Non-pigmented ciliary epithelial cell (primary cell): ENCODE measurements at places on chromosomes 5 and 9.

- no peak for DNase-seq
Observed at GRCh38 chr9:7201196-7201595, 443.4 kb downstream of the KDM4C start.

DNA sequence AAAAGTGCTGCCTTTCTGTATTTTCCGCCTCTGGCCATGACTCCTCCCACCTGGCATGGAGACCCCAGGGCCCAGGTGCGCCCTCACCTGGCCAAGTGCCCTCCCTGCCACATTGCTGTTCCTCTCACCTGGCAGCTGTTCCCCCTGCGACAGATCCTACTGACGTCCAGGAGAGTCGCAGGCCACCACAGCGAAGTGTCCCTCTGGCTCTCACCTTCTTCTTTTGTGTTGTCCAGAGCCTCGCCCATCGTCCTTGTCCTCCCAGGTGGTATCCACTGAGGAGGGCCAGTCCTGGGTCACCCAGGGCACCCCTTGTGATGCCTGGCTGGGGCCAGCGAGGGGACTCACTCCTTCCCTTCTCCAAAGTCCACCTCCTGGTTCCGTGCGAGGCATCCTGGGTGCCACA is 2.6 kb downstream of the NKD2 start:
- no peak for DNase-seq

DNA sequence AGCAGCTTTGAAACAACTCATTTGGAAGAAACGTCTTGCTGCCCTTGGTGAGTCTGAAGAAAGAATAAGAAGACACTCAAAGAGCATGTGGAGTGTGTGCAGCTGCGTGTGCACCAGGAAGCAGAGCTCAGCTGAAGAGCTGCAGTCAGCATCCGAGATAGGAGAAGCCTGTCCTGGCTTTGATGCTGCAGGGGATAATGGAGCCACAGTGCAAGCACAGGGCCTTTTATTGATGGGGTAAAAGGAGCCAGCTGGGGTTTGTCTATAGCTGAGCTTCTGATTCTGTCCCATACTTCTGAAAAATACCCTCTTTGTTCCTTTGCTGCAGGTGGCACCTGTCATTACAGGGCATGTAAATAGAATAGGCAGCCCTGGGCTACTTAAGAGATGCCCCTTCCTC is 375.7 kb upstream of the ZNF462 start:
- no peak for DNase-seq

GRCh38 chr9:124267271-124267807 is 9.6 kb downstream of the NEK6 start:
- no peak for DNase-seq

- DNase-seq: no peak
Observed at GRCh38 chr5:7146886-7147285, 249.1 kb upstream of the ADCY2 start.

DNA sequence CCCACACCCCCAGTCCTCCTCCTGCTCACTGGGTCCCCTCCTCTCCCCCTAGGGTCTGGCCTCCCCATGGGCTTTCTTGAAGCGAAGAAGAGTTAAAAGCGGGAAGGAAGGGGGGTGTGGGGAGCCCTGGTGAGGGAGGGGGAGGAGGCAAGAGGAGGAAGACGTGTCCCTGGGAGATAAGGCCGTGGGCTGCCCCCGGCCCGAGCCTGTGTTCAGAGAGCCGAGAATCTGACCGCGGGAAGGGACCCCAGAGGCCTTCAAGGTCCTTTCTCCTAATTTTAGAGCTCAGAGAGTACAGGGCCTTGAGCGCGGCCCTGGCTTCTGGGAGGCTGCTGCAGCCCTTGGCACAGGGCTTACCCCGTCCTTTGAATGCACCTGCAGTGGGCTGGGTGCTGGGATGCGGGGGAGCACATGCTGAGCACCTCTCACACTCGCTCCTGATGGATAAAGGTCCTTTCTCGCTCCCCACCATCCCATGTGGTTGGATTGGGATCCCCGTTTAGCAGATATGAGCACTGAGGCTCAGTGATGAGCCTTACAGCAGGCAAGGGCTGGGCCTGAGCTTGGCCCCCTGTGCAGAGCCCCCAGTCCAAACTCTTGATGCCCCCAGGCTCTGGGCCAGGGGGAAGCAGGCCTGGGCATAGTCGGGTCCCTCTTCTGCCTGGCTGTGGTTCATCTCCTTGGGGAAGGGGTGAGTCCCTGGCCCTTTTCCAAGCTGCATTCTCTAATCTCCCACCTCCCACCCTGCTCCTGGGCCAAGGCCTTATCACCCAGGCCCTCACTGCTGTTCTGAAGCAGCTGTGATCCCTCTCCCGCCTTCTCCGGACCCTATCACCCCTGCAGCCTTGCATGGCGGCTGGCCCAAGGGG is 5.9 kb downstream of the GFI1B start:
- no peak for DNase-seq

DNA sequence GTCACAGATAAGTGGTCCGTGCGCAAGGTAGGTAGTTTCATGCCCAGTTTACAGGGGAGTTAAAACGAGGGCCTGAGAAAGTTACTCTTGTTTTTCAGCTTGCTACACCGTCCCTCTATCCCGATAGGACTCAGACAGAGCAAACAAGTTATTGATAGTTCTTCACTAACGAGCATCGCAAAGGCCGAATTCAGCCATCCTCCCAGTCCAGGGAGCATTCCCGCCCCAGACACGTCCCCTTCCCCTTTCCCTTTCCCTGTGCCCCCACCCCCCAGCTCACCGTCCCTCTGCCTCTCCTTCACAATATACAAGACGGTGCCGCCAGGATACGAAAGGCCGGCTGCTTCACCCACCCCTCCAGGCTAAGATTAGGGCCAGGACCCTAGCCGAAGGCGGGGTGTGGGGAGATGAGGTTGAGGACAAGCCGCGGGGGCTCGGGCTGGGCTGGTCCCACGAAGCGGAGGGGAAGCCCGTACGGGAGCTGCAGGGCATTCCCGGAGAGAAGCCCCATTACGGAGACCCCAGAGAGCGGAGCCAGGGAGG is 599 bp downstream of the KIAA1191 start:
- DNase-seq: no peak

- no peak for DNase-seq
Observed at GRCh38 chr5:10655972-10656830, 92.3 kb downstream of the ANKRD33B start.

- DNase-seq: no peak
Observed at GRCh38 chr5:36396640-36397039, 94.9 kb upstream of the RANBP3L start.

- DNase-seq: no peak
Observed at GRCh38 chr9:71048280-71048679, 73.1 kb downstream of the TRPM3 start.

GRCh38 chr5:59164041-59164830 is 581.4 kb downstream of the RAB3C start:
- peak; percentile 31 for DNase-seq

- DNase-seq: no peak
Observed at GRCh38 chr9:90965226-90966030, 163.8 kb downstream of the SYK start.

DNA sequence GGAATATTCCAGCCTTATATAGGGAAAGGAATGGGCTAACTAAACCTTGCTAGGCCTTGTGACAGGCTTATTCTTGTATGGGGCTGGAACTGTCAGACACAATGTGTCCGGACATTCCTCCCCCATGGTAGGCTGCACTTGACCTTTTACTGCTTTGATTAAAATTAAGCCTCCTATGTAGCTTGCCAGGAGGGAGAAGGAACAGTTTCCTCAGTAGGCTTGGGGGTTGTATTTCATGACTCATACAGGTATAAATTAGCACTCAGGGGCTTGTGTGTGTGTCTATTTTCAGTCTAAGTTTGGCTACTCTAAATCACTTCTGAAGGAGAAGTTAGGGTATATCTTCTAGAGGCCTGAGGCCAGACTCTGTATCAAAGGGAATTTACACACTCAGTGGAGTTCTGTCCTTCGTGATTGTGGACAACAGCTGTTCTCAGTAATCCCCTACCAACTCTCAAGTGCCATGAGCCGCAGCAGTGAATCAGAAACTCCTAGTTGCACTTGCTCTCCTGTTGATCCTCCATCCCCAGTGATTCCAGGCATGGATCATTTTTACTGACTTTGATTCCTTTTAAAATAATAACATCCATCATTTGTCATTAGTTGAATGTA is 16.4 kb downstream of the ADAMTS16 start:
- DNase-seq: no peak

GRCh38 chr5:55905251-55905650 is 54.1 kb downstream of the IL31RA start:
- DNase-seq: no peak
